ENCODE measurements at places on chromosomes 13 and 19.

- no peak for DNase-seq
Observed at GRCh38 chr13:93775507-93776108, 549.0 kb downstream of the GPC6 start.

GRCh38 chr13:30616927-30617314, 799 bp upstream of the USPL1 start:
- DNase-seq, result no peak

DNA sequence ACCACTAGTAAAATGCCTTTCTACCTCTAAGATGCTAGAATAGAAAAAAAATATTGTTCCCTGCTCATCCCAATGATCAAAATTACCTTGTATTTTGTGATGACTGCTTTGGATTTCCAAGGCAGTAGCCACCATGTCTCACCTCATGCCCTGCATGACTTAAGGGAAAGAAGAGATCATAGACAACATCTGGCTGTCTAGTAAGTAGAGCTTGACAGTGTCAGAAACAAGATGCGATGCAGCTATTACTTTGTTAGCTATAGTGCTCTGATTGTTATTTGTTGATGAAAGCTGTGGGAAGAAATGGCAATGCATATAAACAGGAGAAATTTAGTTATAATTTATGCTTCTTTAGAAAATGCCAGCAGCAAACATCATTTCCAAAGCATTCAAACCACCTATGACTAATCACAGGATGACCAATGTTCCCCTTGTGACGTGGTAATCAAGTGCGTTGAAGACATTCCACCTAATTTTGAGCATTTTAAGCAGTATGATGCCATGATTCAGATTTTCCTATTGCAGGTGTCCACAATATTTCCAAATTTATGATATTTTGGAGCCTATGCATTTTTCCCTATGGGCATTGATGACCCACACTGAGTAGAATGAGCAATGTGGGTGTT, 308.3 kb downstream of the KCNRG start:
- DNase-seq, result no peak

DNA sequence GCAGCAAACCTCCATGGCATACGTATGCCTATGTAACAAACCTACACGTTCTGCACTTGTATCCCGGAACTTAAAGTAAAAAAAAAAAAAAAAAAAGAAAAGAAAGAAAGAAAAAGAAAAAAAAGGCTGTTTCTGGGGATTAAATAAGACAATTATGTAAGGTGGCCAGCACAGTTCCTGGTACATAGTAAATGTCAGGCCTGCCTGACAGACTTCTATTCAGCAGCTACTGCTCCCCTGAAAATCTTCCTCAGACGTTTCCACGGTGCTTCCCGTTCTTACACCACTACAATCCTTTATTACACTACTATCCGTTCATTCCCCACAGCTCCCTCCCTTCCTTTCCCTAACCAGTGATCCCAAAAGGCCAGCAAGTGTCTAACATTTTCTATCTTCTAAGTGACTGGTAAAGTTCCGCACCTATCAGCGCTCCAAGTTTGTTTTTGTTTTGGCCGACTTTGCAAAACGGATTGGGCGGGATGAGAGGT, 636 bp upstream of the RB1 start:
- DNase-seq, result no peak

DNA sequence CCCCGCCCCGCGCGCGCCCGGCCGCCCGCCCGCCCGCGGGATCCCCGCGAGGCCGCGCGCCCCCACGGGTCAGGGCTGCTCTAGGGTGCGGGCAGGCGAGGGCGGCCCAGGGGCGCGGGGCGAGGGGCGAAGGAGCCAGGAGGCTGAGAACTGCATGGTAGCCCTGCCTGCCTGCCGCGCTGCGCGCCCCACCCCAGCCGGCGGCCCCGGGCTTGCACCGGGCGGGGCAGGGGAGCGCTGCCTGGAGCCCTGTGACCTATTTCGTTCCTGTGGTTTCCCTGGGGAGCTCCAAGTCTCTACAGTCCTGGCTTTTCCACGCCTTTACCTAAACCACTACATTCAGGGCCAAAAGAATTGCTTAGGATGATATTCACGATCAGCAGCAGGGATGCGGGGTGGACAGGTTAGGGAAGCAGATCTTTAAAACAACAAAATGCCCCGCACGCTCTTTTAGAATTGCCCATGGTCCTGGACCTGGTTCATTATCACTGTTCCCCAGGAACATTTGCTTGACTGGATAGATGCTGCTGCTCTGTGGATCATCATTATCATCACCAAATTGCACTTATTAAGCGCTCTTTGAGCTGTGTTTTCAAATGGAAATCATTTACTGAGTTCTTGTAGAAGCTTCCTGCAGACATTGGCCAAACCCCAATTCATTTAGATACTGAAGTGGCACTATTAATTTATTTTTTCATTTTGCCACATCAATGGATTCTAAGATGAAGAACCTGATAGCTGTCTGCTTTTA, 421 bp upstream of the GPR12 start:
- DNase-seq, result no peak

DNA sequence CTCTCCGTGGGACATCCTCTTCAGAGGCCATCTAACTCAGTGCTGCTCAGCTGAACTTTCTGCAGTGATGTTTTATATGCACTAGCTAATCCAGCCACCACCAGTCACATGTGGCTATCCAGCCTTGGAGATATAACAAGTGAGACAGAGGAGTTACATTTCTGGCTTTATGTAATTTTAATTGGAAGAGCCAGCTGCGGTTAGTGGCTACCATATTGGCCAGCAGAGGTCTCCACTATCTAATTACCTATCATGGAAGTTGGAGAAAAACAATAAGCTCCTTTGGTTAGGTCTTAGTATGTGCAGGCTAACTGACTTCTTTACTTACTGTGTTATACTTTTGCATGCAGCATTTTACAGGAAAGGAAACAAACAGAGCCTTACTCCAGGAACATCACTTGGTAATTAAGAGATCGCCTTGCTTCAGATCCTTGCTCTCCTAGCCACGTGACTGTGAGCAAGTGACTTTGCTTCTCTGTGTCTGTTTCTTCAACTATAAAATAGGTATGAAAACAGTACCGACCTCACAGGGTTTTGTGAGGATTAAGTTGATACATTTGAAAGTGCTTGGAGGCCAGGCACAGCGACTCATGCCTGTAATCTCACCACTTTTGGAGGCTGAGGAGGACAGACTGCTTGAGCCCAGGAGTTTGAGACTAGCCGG, 1.6 kb upstream of the KLK10 start:
- DNase-seq, result no peak

GRCh38 chr19:32349724-32350470, 4.5 kb downstream of the ZNF507 start:
- no peak for DNase-seq

GRCh38 chr13:30334663-30335386, 27.5 kb upstream of the KATNAL1 start:
- DNase-seq, result no peak

- DNase-seq, result peak; percentile 71
Observed at GRCh38 chr19:3125900-3126524, 9.8 kb upstream of the GNA15 start.

GRCh38 chr13:60754211-60755090, 357.4 kb downstream of the TDRD3 start:
- no peak for DNase-seq

DNA sequence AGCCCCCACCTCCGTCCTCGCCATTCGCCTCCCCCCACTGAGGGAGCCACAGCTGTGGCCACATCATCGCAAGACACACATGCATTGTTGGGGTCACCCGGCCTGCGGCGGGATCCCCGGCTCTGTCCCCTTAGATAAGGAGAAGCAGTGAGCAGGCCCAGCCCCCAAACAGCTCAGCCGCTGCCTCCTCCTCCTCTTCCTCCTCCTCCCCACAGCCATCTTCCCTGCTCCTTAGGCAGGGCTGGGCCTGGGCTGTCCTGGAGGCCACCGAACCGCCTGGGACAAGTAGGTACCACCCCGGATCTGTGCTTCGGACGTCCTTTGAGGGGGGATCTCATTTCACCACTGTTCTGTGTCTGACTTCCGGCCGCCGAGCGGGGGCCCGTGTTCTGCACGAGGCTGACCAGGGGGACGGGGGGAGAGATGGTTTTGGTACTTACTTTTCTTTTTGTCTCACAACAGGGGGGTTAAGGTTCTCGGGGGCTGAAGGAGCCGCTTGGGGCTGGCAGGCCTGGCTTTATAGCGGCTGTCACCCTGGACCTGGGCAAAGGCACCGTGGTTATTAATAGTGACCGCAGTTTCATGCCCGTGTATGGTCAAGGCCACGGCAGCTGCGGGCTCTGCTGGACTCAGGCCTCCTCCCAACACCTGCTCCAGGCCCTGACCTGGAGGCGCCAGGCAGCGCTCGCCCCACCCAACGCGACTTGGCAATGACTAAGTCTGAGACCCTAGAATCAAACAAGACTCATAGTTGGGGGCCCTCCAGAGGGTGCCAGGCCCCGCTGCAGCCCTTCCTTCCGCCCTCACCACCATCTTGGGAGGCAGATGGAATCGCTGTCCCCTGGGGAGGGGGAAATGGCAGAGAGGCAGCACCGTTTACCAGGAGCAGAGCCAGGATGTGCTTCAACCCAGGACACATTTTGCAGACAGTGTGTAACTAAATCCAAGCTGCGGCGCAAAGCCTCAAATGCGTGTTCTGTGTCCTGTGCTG, 18.3 kb downstream of the NMRK2 start:
- no peak for DNase-seq

DNA sequence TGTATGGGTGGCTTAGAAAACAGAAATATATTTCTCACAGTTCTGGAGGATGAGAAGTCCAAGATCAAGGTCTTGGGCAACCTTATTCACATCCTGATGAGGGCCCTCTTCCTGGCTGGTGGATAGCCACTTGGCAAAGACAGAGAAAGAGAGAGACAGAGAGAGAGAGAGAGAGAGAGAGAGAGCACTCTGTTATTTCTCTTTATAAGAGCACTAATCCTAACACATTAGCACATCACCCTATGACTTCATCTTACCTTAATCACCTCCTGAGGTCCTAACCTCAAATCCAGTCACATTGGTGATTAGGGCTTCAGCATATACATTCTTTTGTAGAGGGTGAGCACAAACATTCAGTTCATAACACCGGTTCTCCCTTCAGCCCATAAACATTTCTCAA, 430.3 kb downstream of the EFNB2 start:
- DNase-seq, result no peak

- DNase-seq, result no peak
Observed at GRCh38 chr13:29195456-29195855, 375.3 kb downstream of the MTUS2 start.

DNA sequence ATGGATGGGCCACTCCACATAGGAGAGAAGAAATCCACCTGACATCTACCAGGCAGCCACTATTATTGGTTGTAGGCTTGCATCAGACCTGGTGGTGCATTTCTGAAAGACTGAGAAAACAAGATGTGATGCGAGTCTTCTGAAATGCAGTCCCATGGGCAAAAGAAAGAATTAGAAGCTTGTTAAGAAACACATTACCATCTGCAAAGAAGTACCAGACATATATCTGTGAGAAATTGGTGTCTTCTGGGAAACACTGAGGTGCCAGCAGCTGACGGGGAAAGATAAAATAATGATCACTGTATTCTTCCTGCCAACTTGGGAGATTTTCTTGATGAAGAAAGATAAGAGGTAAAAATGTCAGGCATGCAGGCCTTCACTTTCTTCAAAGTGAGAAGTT, 14.4 kb downstream of the AMER2 start:
- DNase-seq, result no peak

DNA sequence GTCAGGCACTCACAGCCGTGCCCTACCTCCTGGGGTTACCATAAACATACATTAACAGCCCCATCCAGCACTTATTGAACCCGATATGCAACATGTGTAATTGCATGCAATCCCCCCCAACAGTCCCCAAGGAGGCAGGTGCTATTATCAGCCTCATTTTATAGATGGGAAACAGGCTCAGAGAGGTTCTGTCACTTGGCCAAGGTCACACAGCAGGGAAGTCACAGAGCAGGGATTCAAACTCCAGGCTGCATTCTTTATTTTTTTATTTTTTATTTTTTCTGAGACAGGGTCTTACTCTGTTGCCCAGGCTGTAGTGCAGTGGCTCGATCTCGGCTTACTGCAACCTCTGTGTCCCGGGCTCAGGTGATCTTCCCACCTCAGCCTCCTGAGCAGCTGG, 38.4 kb upstream of the TNFAIP8L1 start:
- DNase-seq, result no peak

All from stimulated activated CD4-positive, alpha-beta T cell treated with anti-CD3 and anti-CD28 coated beads, Interleukin-15, amount 100 ng/mL, for 1 hour (primary cell).